ENCODE measurements at places on chromosomes 6 and 20.

GRCh38 chr20:32858189-32858588 is 534 bp upstream of the EFCAB8 start:
- DNase-seq = no peak

DNA sequence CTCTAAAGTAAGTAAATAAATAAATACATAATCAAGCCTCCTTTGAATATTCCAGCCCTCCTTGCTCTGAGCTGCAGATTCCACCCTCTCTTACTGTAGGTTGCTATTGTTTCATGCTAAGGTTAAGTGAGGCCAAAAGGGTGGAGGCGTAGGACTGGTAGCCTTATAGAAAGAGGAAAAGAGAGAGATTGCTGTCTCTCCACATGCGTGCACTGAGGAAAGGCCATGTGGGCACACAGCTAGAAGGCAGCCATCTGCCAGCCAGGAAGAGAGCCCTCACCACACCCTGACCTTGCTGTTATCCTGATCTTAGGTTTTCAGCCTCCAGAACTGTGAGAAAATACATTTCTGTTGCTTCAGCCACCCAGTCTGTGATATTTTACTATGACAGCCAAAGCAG is 87.4 kb upstream of the SHLD1 start:
- DNase-seq = peak; percentile 14

GRCh38 chr6:116472706-116473105 is 11.5 kb downstream of the CALHM6 start:
- no peak for DNase-seq

GRCh38 chr6:80991316-80991715 is 761.2 kb downstream of the TENT5A start:
- no peak for DNase-seq

DNA sequence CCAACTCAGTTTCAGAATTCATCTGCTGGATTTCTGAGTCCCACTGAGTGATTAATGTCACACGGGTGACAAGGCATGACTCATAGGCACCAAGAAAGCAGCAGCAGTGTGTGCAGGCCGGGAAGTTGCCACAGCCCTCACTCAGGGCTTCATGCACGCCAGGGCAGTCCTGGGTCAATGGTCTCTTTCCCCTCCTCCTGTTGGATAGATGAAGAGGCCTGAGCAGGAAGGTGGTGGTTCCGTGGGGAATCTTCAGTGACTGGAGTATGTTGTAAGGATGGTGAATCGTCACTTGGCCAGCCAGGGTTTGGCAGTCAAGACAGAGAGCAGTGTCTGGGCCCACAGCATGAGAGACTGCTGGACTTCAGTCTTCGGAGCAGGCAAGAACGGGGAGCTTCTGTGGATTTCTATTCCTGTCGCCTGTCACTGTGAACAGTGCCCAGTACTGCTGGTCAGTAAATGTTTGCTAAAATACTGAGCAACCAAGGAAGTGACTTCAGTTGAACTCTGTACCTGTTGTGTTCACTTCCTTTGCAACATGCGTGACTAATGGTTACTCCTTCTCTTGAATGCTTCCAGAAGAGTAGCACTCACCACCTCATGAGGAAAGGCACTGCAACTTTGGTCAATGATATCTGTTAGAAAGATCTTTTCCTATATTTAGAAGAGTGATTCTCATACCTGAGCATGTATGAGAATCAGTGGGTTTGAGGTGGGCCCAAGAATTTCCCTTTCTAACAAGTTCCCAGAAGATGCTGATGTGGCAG is 62.0 kb upstream of the CD93 start:
- DNase-seq = no peak

GRCh38 chr6:126672649-126673048 is 332.7 kb downstream of the CENPW start:
- DNase-seq = no peak

GRCh38 chr6:12414096-12414675 is 124.0 kb downstream of the EDN1 start:
- DNase-seq = no peak

DNA sequence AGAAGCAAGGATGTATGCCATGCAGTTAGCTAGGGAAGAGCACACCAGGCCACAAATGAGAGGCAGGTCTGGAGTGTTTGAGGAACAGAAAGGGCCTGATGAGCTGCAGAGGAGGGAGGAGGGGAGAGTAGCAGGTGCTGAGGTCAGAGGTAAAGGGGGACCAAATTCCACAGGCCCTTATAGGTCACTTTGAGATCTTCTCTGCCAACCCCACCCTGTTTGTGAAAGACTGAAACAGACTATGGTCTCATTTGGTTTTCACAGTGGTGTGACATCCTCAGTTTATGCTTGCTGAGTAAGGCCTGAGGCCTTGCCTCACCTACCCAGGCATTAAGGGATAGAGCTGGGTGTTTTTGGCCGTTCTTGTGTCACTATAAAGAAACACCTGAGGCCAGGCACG is 187.7 kb upstream of the MYLIP start:
- no peak for DNase-seq

GRCh38 chr6:2387445-2387844 is 142.0 kb upstream of the GMDS start:
- no peak for DNase-seq

GRCh38 chr20:46206992-46207549 is 89.0 kb downstream of the CD40 start:
- no peak for DNase-seq

DNA sequence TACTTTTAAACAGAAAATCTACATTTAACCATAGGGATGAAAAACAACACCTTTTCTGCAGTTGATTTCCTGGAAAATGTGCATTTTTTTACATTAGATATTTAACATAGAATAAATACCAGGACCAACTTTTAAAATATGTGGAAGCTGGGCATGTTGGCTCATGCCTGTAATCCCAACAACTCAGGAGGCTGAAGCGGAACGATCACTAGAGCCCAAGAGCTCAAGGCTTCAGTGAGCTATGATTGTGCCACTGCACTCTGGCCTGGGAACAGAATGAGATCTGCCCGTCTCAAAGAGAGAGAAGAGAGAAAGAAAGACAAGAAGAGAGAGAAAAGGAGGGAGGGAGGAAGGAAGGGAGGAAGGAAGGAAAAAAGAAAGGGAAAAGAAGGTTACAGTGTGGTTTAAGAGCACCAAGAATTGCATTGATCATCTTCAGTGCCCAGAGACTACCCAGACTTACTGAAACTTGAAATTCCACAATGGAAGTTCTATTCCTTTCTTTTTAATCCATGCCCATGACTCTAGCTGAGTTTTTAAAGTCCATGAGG is 189.4 kb upstream of the ARID1B start:
- no peak for DNase-seq

DNA sequence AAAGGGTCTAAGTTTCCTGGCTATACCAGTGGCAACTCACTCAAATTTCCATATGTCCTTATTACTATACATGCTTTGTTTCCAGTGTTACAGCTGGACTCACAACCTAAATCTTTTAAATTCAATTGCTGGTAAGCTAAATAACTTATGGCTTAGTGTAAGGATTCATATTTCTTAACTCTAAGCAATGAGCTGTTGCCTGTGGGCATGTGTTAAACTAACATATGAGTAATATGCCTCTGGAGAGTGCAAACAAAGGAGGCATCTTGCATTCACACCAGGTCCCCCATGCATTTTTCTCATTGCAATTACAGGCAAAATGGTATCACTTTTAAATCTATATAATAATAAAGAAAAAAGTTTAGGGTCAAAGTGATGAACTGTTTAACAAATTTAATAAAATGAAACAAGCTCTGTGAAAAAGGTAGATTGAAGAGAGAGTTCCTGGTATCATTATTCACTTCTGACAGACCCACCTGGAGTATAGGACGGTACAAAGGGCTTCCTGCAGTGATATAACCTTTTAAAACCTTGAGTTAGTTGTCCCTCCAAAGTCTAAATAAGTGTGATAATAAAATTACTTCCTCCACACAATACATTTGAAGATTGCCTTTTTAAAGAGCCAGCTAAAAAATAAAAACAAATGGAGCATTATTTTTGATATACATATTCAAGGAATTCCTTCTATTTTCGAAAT is 57.6 kb upstream of the HMGCLL1 start:
- DNase-seq = no peak

GRCh38 chr6:157383471-157383870 is 2.5 kb downstream of the ZDHHC14 start:
- DNase-seq = no peak

DNA sequence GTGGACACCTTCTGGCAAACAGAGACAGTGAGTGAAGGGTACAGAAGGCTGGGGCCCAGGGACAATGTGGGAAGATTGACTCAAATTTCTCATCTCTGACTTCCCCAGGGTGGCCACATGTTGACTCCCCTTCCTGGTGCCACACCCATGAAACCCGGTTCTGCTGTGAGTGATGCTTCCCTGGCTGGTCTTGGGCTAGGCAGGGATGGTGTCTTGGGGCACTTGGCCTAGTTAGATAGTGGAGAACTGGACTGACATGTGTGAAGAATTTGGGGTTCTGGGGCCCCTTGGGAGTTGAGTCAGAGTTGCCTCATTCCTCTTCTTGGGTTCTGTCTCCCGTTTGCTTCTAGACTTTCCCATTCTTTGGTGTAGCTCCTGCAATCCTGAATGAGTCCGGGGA is 34.2 kb downstream of the GSS start:
- DNase-seq = no peak

DNA sequence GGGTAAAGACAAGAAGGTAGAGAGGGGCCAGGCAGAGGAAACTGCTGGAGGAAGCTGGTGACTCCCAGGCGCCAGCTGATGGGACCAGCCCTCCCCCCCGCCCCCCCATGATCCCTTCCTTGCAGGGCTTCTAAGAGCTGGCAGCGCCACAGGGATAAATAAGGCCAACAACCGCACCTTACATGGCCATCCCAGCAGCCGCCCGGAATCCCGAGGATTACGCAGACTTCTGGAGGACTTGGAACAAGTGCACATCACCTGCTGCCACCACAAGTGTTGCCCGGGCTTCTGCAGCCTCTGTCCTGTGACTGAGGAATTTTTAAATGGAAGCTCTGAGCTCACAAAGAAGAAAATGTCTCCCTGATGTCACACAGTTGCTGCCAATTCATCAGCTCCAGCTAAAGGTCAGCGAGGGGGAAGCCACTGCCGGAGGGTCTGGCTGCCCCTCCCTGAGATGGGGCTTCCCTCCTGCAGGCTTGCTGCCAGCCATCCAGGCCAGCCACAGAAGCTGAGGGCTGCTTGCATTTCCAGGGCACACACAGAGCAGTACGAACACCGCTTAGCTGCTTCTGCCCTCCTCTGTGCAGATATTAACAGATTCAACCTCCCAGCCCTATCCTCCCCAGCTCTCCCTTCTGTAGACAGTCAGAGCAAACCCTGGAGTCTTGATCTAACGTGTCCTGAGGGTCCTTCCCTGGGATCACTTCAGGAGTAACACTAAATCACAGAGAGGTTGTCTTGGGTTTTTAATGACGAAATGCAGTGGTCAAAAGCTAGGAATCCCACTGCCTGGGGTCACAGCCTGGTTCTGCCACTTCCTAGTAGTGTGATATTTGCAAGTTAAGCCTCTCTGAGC is 38.6 kb upstream of the PIM1 start:
- DNase-seq = peak; percentile 97

DNA sequence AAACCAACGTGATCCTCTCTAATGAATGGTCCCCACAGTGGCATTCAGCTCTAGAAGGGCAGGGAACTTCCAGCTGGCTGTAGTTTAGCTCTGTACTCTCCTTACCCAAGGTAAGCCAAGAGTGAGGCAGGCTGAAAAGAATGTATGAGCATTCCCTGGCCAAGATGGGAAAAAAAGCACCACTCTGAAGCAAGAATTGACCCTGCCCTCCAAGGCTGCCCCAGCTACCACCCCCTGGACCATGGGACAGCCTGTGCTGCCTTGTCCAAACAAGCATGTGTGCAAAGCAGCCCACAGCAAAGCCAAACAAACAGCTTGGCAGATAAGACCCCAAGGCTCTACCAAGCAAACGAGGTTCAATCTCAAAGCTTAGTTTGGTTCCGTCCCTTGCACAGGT is 73.9 kb downstream of the GFOD1 start:
- DNase-seq = no peak

- no peak for DNase-seq
Observed at GRCh38 chr6:2968600-2969135, 2.7 kb downstream of the SERPINB6 start.

- DNase-seq = no peak
Observed at GRCh38 chr20:24497851-24498250, 28.4 kb downstream of the SYNDIG1 start.

DNA sequence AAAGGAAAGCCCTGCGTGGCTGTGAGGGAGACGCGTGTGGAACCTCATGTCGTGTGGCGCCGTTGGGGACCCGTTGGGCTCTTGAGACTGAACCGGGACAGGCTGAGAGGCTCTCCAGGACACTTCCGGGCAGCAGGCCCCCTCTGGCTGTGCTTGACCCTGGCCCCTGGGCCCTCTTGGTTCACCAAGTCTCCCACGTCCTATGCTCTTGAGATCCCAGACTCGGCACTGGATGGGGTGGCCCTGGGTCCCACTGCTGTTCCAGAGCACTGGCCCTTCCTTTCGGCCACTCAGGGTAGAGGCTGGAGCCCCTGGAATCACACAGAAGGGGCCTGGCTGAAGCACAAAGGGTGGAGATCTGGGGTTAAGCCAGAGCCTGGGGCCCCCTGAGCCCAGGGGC is 30.4 kb downstream of the NTSR1 start:
- DNase-seq = peak; percentile 4

- no peak for DNase-seq
Observed at GRCh38 chr6:79330704-79331103, 96.2 kb upstream of the HMGN3 start.

GRCh38 chr20:56358070-56358469 is 704 bp upstream of the FAM210B start:
- DNase-seq = no peak

- no peak for DNase-seq
Observed at GRCh38 chr6:82217018-82217586, 30.4 kb downstream of the IBTK start.
